Adipocyte (in vitro differentiated cells): ENCODE measurements at places on chromosomes 16 and 17.

DNA sequence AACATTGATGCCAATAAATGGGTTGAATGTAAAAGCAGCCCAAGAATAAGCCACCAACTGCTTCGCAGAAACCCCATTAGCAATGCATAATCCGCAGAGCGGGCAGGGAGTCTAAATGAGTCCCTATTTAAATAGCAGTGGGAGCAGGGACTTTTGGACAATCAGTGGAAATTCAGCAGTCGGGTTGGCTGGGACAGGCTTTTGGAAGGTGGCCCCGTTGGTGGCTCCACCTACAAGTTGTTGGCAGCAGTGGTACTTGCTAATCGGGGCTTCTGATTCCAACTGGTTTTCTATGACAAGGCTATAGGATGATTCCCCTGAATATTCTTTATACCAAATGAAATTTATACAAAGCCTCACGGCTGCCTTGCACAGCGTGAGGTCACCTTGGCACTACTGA, 86.3 kb downstream of the WDR59 start:
- no peak for DNase-seq

- DNase-seq, result no peak
These were observed 8.3 kb upstream of the AXIN1 start for GRCh38 chr16:360698-361336.

DNA sequence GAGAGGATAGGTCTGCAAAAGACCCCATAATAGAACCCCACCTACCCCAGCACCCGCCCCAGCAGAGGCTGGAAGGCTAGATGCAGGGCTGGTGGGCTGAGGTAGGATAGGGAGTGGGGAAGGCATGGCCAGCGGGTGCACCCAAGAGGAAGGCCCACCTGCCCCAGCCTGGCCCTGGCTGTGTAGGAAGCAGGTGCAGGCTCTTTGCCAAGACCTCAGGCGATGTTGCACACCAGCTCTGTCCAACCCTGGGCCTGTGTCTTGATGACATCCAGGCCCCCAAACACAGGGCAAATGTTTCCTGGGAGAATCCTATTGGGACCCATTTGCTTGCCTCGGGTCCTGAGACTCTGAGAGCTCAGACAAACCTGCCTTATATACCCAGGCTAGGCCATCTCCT, 12.2 kb downstream of the UNC119 start:
- no peak for DNase-seq

- no peak for DNase-seq
These were observed 7.3 kb downstream of the NT5C start for GRCh38 chr17:75124041-75124818.

DNA sequence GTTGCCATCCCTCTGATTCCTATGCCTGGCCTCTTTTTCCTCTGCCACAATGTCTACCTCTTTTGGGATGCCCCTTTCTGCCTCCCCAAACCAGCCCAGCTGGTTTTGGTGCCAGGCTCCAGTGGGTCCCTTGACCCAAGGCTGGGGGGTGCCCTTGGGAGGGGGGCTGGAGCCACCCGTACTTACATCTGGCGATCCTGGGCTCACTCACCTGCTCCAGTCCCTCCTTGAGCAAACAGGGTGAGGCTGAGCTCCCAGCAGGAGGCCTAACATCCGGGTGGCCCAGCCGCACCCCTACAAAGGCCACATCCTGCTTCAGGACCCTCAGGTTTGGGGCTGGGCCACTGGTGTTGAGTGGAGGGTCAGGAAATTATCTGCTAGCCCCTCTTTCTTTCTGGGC, 1.2 kb downstream of the ERN2 start:
- DNase-seq, result no peak

DNA sequence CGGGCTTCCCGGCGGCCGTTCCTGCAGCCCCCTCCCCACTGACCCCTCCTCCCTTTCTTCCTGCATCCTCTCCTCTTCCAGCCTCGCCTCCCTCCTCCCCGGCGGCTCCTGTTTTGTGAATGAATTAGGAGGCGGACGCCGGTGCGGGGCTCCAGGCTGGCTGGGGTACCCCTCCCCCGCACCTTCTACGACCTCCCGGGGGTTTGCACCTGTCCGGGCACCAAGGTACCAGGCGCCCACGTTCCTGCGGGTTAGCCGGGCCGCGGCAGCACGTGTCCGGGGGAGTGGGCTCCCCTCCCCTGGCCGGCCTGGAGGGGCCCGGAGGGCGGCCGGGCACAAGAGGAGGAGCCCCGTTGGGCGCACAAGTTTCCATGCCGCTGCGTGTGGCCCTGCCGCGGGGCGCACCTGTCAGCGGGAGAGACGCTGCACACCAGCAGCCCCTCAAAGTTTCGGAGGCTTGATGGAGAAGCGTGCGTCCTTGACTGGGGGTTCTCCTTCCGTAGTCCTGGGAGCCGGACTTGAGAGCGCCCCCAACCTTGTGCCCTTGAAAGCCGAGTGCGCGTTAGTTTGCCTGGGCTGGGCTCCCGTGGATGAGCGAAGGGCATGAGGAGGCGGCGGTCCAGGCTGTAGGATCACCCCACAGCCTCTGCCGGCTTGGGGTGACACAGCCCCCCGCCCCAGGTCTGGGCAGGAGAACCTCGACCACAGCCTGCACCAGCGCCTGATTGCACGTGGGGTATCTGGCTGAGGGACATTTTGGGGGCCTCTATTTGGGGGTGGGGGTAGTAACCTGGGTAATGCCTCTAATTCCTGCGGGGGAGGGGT, 1.2 kb downstream of the HAS3 start:
- no peak for DNase-seq
